Stimulated activated CD4-positive, alpha-beta T cell treated with anti-CD3 and anti-CD28 coated beads, Interleukin-2, amount 100 ng/mL, for 24 hours (primary cell): ENCODE measurements at places on chromosomes 16 and 17.

GRCh38 chr16:30551781-30552180, 6.4 kb downstream of the ZNF764 start:
- DNase-seq = peak; percentile 71

- DNase-seq = no peak
Observed at GRCh38 chr16:17252064-17252463, 218.7 kb downstream of the XYLT1 start.

DNA sequence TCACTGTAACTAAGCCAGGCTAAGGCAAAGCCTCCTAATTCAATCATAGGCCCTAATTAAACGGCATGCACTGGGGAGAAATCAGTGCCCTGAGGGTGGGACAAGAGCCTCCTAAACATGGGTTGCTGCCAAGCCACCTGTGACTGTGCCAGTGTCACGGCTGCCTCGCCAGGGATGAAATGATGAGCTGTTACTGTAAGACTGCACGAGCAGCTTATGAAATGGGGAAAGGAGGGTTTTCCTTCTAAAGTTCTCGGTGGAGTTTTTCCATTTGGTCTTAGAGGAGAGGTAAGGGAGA, 12.7 kb downstream of the TMEM11 start:
- DNase-seq = no peak

GRCh38 chr16:80637621-80638020, 96.8 kb downstream of the DYNLRB2 start:
- no peak for DNase-seq

DNA sequence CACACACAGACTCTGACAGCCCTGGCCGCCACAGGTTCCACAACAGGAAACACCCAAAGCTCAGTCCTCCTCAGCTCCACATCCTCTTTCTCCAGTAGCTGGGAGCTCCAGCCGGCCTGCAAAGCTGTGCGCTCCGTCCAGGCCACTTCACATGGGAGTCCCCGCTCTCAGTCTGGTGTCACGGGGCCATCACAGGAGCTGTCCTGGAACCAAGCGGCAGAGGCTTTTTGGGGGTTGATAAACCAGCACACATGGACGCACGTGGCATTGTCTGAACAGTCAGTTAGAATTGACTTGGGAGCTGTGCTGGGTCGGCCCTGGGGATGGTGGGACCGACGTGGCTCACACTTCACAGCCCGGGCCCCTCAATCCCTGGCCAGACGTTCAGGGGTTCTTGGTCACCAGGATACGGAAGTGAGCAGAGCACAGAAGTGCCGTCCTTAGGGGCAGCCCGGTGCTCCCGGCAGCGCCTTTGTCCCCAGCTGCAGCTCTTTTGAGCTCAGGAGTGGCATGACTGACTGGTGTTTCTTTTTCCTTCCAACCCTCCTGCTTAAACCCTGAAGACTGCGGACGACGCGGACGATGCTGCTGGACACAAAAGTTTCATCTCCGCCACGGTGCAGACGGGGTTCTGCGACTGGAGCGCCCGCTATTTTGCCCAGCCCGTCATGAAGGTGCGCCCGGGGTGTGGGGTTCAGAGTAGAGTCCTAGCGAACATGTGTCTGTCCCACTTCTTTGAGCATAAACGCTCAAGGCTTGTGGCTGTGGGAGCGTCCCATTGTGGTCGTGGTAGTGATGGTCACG, 66.6 kb upstream of the CHMP6 start:
- no peak for DNase-seq

DNA sequence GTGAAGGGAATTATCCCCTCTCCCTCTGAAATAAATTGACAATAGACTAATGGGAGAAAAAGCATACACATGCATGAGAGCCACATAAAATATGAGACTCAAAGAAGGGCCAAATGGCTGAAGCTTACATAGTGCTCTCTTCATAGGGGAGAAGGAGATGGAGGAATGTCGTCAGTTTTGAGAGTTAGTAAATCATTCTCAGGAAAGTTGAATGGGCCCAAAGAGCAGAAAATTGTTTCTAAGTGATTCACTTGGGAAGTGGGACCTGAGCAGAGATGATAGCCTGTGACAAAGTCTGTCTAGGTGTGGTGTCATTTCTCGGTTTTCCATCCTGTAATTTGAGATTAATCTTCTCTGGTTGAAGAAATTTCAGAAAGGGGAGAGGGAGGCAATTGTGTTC, 35.0 kb downstream of the BCAS3 start:
- no peak for DNase-seq

DNA sequence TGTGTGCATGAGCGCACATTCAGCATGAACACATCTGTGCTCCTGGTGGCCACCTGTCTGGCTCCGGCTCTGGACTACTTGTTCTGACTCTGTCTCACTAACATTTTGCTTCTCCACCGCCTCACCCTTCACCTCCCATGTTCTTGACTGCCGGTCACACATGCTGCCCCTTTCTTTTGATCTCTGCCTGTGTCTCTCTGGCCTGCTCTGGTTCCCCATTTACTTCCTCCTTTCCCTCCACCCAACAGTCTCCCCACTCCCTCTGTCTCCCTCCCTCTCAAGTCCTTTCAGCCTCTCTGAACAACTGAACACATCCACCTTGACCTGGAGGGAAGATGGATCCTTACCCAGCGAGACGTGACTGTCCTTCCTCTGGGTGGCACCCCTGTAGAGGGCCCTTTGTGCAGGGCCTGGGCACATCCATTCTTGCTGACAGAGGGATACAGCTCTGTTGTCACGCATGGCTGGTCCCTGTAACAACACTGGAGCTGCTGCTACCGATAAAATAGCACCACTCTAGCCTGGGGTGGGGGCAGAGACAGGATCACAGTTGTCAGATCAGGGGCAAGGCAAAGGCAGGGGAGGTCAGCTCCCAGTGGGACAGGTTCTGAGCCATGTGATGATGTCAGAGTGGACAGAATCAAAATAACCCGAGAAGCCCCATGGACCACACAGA, 11.0 kb downstream of the ZSCAN32 start:
- DNase-seq = no peak

GRCh38 chr16:583470-583814, 6.4 kb upstream of the RAB40C start:
- no peak for DNase-seq

- no peak for DNase-seq
Observed at GRCh38 chr17:81927152-81927652, 333 bp downstream of the MAFG start.

- no peak for DNase-seq
Observed at GRCh38 chr17:49997301-49997650, 2.3 kb upstream of the DLX3 start.

- no peak for DNase-seq
Observed at GRCh38 chr17:4127555-4127954, 15.3 kb downstream of the ZZEF1 start.

- no peak for DNase-seq
Observed at GRCh38 chr16:55138298-55138697, 185.7 kb upstream of the IRX6 start.

GRCh38 chr16:90035902-90036301, 16.6 kb upstream of the DBNDD1 start:
- no peak for DNase-seq

DNA sequence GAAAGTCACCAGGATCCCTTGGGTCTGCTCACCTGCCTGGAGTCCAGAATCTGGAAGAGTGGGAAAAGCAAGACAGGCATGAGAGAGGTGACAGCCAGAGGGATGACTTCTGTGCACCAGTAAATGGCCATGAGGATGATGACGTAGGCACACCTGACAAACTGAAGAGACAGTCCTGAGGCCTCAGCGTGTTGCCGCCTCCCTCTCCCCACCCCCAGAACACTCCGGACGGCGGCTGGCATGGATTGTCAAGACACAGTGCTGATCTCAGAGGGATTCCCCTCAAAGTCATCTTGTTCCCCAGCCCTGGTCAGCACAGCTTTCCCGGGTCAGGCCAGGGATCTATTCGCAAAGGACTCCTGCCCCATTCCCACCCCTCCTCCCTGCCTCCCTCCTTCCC, 6.2 kb downstream of the SLC13A5 start:
- DNase-seq = no peak

- DNase-seq = peak; percentile 6
Observed at GRCh38 chr17:57672971-57673370, 72.1 kb downstream of the CCDC182 start.

DNA sequence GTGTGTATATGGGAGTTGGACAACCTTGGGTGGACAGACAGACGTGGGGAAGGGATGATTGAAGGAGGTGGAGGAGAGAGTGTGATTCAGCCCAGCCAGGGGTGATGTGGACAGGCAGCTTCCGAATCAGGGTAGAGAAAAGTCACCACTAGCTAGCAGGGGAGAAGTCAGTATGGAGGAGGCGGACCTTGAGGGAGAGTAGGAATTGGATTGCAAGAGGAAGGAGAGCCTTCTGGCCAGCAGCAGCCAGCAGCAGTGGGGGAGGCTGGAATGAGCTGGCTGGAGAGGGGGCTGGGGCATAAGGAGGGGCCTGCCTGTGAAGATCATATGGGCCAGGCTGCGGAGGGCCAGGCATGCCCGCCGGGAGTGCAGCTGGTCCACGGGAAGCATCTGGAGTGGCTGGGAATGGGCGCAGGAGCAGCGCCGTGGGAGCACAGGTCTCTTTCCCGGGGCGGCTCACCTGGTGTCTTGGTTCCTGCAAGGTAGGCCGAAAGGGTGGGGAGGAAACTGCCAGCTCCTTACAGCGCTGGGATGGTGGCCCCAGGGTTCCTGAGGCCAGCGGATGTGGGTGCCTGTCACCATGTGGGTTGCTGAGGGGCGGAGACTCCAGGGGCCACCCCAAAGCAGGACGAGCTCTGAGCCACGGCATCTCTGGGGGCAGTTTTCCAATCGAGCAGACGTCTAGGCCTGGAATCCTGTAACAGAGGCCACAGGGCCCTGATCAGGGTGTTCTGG, 235.3 kb downstream of the SEC14L1 start:
- DNase-seq = peak; percentile 81

- no peak for DNase-seq
Observed at GRCh38 chr16:17633181-17633951, 162.6 kb upstream of the XYLT1 start.

- peak; percentile 43 for DNase-seq
Observed at GRCh38 chr16:17469741-17470181, 999 bp downstream of the XYLT1 start.

DNA sequence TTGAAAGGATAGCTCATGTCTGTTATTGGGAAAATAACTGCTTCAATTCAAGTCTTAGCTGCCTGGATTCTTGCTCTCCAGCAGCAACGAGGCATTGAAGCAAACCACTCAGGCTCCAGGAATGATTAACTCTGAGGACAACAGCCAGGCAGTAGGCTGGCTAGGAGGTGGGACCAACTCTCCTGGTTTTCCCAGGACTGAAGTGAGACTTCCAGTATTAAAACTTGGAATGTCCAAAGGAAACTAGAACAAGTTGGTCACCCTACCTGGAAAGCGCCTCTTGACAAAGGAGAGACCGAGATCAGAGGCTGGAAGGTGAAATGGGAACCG, 100.7 kb downstream of the SALL1 start:
- DNase-seq = no peak

- DNase-seq = no peak
Observed at GRCh38 chr16:83969771-83970429, 1.9 kb downstream of the NECAB2 start.

DNA sequence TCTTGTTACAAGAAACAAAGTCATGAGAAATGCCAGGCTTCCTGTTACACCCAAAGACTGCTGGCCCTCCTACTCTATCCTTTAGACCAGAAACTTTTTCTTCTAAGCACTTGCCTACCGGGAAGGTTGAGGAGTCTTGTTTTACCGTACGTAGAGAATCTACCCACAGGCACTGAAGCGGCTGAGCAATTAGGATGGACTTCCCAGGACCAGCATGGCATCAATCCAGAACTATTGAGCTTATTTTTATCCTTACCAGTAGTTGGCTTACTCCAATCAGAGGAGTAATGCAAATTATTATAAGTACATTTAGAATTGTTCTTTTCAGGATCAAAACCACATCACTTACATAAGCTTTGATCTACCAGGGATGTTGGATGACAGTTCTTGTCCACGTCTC, 25.6 kb downstream of the CEP95 start:
- DNase-seq = no peak

GRCh38 chr16:30474074-30474452, 1.5 kb downstream of the ITGAL start:
- DNase-seq = no peak

- DNase-seq = no peak
Observed at GRCh38 chr17:58304750-58305486, 23.7 kb downstream of the TSPOAP1 start.

DNA sequence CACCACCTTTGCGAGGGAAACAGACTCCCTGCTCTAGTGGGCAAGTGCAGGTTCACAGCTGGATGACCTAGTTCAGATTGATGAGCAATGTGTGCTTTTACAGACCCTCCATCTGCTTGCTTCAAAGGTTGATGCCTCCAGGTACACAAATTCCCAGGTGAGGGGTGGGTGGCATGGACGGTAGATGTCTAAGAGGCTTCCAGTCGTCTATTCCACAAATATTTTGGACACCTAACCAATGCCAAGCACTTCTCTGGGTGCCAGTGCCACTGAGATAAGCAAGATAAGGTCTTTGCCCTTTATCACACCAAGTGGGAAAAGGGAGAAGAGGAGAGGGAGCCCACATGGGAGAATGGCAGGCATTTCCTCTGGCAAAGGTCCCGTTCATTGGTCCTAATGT, 316.6 kb upstream of the CDH5 start:
- no peak for DNase-seq

DNA sequence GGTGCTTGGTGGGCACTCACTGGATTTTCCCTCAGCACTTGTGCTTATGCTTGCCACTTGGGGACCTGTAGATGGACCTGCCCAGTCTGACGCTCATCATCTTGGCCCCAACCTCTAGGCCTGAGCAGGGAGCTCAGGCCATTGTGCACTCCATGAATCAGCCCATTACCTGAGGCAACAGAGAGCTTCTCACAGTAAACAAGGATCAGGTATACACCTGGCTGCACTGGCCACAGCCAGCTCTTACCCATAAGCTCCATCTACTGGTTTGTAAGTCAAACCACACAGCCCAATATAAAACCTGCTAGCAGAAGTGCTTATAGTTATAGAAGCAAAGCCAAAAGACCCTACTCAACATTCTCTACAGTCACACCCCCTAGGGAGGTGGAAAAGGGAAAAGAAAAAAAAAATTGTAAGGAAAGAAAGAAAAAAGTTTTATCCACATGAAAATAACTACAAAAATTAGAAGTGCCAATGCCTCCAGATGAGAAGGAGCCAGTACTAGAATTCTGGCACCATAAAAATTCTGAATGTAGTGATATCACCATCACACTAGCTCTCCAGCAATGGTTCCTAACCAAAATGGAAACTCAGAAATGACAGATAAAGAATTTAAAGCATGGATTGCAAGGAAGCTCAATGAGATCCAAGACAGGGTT, 87.8 kb upstream of the CDH5 start:
- no peak for DNase-seq

DNA sequence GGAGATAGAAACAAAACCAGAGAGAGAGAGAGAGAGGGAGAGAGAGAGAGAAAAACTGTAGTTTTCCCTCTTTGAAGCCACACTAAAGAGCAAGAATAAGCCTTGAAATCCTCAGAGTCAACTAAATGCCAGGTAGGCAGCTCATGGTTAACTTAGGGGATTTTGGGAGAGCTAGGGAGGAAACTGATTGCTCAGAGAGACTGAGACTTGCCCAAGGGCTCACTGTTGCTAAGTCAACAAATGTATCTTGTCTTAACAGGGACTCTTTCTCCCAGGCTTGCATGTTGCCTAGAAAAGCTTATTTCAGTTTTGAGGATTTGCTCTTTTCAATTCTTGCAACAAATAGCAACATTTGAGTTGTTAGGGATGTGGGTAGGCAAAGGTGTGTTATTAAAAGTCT, 4.5 kb upstream of the SLC5A11 start:
- DNase-seq = no peak

- no peak for DNase-seq
Observed at GRCh38 chr16:48408688-48409087, 23.5 kb upstream of the SIAH1 start.
